ENCODE measurements at places on chromosomes 11 and 22.

- ATAC-seq = peak; percentile 59
These were observed 87.5 kb downstream of the DDX10 start for GRCh38 chr11:108752297-108752751.

DNA sequence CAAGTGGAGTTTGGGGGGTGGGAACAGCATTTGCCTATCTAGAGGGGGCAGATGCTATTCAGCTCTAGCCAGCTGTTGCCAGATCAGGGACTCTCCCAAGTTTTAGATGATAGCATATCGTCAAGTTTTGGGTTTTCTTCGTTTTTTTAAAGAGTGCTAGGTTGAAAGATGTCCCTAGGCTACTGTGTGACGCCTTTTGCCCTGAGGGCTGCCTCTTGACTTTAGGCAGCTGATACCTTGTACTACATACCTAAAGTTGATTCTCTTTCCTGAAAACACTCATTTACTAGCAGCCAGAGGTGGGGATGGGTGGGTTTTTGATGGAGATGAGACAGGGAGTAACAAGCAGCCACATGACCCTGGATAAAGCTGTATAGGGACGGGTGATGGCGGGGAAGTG lies 87.1 kb downstream of the ABTB2 start:
- ATAC-seq = no peak

- no peak for ATAC-seq
These were observed 107.1 kb upstream of the CD44 start for GRCh38 chr11:35031867-35032266.

- ATAC-seq = peak; percentile 15
These were observed 1.1 kb upstream of the FBXO7 start for GRCh38 chr22:32473388-32473952.

DNA sequence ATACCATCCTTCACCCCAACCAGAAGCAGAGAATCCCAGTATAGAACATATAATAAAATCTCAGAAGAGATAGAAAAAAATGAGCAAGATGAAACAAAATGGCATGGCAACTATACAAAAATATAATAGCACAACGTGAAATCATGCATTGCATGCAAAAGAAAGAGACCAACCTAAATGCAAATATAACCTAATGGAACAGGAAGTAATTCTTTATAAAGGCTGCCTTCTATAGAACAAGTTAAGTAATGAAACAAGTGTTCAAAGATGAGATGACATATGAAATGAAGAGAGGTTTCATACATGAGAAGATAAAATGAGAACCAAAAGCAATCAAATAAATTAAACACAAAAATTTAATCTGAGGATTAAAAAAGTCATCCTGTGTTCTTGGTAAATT lies 18.5 kb upstream of the ARHGAP20 start:
- no peak for ATAC-seq

GRCh38 chr22:27982630-27983180 lies 63.6 kb upstream of the PITPNB start:
- ATAC-seq = no peak

DNA sequence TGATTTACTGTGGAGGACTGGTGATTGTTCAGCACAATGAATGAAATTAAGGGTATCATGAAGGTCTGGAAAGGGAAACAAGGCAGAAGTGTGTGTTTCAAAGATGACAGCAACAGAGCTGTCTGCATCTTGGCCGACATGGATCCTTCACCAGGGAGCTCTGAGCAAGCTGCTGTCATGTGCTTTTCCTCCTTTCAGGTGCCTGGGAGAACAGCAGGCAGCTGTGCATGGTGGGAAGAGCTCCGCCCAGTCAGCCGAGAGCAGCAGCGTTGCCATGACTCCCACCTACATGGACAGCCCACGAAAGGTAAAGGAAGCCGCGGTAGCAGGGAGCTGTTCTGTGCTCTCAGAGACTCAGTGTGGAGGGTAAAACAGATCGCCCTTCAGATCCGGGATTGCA lies 87.1 kb upstream of the YWHAH start:
- ATAC-seq = no peak

Measured in activated T-helper 17 cell treated with anti-CD3 and anti-CD28 coated beads, Interleukin-2, amount 50 U/mL, for 72 hours (primary cell).